ENCODE measurements at places on chromosomes 13 and 19.

DNA sequence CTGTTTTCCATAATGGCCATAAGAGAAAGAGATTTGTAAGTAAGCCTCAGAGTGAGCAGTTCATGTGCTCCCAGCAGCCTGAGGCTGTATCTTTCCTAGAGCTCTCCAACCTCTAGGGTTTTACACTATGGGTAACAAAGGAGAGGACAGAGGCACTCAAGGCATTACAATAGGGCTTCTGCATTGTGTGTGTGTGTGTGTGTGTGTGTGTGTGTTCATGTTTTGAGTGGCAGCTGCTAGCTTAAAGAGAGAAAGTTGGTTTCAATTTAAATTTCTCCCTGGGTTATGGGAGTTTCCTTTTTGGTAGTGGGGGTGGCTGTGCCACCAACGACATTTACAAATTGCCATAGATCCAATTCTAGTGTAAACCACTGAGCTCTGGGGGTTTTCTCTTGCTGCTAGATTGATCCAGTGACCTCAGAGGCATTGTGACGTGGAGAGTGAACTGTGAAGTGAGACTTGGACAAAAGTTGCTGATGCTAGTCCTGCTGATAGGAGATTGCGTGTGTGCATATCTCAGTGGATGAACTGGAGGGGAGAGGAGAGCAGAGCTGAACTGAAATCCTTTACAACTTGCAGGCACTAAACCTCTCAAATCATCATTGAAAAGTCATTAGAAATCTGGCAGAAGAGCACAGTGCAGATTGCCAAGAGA, 67.2 kb upstream of the OLFM4 start:
- no peak for DNase-seq

- DNase-seq: peak; percentile 24
Measured at GRCh38 chr19:47766670-47767069, 11.8 kb upstream of the SELENOW start.

DNA sequence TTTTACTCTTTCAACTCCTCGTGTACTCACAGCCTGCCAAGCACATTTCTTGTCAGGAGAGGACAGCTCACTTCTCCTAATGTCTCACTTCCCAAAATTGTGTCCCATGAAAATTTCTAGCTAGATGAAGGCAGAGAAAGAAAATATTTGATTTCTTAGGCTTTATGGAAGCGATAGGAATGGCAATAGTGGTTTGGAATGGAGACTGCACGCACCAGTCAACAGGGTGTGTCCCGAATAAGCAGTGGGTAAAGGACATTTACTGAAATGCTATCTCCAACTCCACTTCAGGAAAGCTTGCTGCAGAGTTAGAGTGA, 321 bp upstream of the ZNF222 start:
- DNase-seq: no peak

GRCh38 chr19:13053761-13054625, 48.7 kb downstream of the LYL1 start:
- peak; percentile 98 for DNase-seq

DNA sequence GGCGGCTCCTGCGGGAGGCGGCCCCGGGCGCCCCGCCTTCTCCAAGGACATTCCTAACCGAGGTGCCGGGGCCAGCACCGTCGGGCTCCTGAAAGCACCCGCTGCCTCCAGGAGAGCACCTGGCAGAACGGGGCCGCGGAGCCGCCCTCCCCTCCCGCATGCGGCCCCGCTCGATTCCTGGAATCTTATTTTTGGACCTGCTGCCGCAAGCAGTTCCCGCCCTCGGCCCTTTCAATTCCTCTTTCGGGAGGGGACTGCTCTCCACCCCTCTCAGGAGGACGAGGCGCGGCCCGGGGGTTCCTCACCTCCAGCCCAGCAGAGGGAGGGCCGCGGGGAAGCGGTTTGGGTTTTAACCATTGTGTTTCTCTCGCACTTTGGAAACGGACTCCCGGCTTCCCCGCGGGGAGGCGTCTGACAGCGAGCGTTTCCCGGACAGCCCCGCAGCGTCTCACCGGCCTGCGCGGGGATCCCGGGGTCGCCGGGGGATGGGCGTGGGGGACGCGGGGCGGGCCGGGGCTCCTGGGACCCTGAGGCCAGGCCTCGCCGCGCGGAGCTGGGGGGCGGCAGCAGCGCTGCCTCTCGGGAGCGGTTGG, 849 bp downstream of the GAS6 start:
- DNase-seq: peak; percentile 24

DNA sequence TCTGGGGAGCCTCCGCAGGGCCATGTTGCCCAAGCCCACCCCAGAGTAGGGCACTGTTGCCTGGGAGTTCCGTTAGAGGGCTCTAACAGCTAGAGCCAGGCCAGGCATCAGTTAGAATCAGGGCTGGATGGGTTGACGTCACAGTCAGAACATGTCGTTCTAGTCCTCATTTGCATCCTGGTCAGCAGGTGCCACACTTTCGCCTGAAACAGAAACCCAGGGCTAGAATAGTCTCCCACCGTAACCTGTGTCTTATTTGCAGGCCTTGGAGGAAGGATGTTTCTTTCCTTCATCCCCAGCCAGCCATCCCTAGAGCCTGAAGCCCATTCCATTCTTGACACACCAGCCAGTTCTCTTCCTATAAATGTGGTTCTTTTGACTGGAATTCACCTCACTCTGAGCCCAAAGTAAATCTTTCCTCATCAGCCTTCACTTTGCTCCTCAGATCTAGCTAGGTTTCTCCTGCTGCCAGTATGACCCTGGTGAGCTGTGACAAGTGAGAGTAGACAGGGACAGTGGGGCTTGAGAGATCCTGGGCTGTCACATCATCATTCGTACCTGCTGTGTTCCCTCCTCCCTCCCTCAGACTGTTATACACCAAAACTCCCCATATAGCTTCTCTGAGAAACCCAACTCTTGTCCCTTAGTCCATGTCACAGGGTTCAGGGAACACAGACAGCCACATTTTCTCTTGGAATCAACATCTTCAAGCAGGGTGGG, 12.2 kb upstream of the CCDC97 start:
- DNase-seq: no peak

DNA sequence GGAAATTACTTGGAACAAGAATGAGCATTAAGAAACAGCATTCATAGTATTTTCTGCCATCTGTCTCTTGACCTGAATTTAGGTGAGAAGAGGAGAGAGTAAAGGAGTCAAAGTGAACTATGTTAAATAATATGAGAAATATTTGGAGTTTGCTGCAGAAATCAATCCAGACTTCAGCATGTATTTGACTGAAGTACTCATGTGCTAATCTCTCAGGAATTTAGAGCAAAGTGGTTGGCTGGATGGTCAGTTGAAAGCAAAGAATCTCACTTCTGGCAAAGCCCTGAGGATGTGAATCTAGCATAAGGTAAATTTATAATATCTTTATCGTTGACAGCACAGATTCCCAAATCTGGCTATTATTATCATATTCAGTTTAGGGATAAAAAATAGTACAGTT, 394.3 kb downstream of the PCDH17 start:
- DNase-seq: peak; percentile 29

DNA sequence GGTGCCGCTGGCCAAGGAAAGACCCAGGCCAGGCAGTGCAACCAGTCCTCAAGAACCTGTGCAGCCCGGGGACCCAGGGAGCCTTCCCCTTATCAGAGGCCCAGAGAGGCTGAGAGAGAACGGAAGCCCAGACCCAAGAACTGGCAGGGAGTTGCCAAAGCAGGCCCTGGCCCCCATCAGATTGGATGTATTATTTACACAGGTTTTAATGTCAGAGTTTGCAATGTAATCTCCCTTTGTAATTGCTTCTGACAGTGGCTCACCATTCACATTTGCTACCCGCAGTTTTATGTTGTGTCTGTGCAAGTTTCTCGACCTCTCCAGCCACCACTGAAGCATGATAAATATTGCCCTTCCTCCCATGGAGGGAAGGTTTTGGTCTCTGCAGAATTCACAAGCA, 660.9 kb downstream of the LIG4 start:
- no peak for DNase-seq

- DNase-seq: no peak
Measured at GRCh38 chr13:36436811-36437210, 4.5 kb downstream of the CCNA1 start.

DNA sequence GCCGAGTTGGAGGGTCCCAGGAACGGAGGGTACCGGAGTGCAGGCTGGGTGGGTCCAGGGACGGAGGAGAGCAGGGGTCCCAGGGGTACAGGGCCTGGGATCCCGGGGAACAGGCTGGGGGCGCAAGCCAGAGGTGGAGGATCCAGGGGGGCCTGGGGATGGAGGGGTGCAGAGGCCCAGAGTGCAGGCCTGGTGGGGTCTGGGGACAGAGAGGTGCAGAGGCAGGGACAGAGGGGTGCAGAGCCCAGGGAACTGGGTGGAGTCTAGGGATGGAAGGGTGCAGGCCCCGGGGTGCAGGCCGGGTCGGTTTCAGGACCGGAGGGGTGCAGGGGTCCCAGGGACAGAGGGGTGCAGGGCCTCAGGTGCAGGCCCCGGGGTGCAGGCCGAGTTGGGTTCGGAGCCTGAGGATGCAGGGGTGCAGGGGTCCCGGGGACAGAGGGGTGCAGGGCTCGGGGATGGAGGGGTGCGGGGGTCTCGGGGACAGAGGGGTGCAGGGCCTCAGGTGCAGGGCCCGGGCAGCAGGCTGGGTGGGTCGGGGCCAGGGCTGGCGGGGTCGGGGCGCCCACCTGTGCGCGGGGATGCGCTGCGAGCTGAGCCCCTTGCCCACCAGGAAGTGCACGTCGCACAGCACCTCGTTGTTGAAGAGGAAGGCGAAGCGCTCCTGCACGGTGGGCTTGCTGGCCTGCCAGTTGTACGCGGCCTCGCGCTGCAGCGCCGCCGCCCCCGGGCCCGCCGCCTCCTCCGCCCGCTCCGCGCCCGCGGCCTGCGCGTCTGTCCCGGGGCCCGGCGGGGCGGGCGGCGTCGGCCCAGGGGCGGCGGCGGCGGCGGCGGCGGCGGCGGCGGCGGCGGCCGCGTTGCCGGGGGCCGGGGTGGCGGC, 545 bp downstream of the BTBD2 start:
- no peak for DNase-seq

- DNase-seq: no peak
Measured at GRCh38 chr19:2331601-2332246, 3.2 kb downstream of the SPPL2B start.

- DNase-seq: peak; percentile 90
Measured at GRCh38 chr13:93227878-93228642, 1.5 kb downstream of the GPC6 start.

DNA sequence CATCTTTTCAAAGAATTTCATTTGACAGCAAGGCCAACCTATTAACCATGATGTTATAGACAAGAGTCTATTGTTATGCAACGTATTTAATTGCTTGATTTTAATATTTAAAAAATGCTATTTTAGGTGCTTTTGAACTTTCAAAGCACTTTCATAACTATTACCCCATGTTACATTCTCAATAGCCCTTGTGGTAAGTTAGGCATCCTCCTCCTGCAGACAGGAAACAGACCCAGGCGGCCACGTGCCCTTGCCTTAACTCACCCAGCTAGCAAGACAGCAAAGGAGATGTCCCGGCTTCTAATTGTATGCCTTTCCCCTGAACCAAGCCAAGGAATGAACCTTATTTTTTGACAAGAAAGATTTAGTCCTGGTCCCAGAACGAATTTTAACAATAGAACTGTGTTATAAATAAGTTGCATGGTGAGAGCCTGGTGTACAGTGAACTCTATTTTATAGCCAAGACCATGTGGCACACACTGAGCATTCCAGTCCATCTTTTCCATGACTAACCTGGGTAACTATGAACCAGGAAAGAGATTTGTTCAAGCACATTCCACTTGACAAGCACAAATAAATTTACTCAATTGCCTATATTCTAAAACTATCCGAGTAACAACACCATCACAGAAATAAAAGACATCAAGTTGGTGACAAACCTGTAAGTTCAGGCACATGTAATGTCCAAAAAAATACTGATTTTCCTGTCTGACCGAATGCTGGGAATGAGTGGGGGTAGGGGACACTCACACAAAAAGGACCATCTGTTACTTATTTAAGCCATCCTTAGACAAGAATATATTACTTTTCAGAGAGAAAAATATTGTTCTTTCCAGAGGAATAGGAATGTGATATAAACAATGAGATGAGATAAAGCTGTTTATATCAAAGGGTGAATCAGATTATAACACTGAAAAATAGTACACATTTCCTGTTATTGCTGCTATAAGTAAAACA, 163.0 kb downstream of the EFNB2 start:
- DNase-seq: peak; percentile 84

GRCh38 chr19:8438236-8438635, 6.5 kb upstream of the HNRNPM start:
- DNase-seq: no peak

DNA sequence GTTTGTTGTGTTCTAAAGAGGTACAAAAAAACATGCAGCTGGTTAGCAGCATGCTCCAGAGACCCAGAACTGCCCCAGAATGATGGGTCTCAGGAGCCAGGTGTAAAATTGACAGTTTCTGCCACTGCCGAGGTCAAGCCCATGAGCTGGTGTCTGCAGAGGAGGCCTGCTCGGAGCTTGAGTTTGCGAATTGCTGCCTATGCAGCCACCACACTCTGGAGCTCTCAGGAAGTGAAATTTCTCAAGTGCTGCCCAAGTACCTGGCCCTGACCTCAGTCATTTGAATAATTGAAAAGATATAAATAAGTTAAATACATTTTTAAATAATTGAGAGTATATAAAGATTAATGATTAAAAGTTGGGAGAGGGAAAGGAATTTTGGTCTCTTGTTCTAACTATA, 66.4 kb downstream of the ZAR1L start:
- no peak for DNase-seq

GRCh38 chr19:1247748-1248138, 640 bp upstream of the MIDN start:
- DNase-seq: no peak

DNA sequence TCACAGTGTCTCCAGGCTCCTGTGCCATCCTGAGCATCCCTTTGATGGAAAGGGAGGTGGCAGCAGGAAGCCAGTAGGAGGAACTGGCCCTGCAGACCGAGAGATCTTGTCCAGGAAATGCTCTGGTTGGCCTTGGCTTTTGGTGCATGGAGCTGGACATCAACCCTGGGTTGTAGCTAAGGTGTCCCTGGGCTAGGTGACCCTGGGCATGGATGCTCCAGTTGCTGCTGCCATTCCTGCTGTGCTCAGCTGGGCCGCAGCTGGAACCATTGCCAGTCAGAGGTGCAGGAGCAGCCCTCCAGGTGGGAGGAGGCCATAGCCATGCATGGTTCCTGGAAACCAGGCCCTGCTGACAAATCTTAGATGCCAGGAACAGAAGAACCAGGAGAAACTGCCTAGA, 67.5 kb downstream of the ZNF98 start:
- DNase-seq: no peak

GRCh38 chr13:43348397-43348796, 325.0 kb downstream of the DNAJC15 start:
- DNase-seq: peak; percentile 30

- no peak for DNase-seq
Measured at GRCh38 chr13:76471486-76471885, 414.7 kb downstream of the KCTD12 start.

GRCh38 chr13:64414381-64414780, 2815.8 kb downstream of the PCDH9 start:
- peak; percentile 3 for DNase-seq

DNA sequence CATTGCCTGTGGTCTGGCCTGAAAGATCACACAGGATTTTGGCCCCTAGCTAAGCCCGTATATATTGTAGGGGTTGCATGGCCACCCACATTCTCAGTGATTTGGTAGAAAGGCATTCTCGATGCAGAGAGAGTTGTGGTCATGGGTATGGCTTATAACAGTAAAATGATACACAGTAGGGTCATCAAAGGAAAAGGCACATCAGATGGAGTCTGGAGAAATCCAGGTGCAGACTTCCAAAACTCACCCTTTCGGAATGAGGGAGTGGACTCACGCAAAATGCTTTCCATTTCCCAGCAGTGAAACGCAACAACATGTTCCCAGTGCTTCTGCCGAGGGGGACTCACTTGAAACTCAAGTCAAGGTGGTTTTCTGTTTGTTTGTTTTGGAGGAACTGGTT, 802.5 kb upstream of the SLITRK1 start:
- peak; percentile 6 for DNase-seq

GRCh38 chr13:41681587-41681986, 224.2 kb downstream of the RGCC start:
- no peak for DNase-seq

Measured in fibroblast of upper back skin (primary cell).